ENCODE measurements at places on chromosomes 1 and 21.

DNA sequence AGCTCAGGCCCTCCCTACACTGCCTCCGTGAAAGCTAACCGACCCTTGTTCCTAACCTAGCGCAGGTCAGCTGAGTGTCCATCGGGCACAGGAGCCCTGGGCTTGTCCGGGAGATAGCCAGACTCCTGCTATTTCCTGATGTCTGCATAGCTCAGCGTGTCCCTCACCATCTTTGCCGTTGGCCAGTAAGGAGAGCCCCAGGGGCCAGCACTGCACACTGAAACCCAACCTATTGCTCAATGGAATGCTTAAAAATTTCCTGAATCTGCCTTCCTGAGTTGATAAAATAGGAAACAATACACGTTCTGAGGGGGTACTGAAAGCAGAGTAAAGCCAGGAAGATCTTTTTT lies 2.2 kb downstream of the RUNX1 start:
- DNase-seq: no peak

DNA sequence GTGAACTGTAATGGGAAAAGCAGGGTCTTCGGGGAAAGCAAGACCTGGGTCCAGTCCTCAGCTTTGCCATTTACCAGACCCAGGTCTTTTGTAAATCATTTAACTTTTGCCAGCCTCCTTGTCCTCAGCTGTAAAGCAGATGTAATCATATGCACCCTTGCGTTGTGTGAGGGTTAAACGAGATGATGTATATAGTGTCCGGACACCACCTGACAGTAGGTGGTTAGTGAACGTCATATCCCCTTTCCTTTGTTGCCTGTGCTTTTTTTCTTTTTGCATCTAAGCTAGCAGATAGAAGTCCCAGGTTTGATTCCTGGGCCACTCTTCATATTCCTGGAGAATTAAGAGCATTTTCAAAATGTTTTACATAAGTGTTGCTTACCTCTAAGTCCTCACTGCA lies 28.5 kb downstream of the IL12RB2 start:
- DNase-seq: no peak

- no peak for DNase-seq
Measured at GRCh38 chr1:245322673-245323072, 167.9 kb downstream of the KIF26B start.

DNA sequence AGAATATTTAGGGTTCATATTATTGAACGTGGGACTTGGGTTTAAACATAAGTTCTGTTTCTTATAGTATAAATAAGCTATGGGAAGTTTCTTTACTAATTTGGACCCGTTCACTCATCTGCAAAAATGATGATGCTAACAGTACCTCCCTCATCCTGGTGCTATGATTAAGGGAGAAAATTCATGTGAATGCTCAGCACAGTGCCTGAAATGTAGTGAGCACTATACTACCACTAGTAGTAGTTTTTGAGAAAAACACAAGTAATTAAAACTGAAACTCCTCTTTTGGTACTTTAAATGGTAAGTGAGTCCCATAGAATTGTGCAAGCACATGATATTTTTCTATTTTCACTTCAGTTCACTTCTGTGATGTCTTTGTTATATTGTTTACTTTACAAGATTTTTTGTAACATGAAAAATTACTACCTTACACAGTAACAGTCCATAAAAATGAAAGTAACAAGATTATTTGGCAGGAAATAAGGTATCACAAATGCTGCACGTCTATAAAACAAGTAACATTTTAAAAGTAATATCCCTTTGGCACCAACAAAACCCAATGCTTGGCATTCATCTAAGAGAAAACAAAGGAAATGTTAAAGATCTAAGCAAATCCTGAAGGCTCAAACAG lies 11.3 kb upstream of the PTPRC start:
- DNase-seq: no peak

DNA sequence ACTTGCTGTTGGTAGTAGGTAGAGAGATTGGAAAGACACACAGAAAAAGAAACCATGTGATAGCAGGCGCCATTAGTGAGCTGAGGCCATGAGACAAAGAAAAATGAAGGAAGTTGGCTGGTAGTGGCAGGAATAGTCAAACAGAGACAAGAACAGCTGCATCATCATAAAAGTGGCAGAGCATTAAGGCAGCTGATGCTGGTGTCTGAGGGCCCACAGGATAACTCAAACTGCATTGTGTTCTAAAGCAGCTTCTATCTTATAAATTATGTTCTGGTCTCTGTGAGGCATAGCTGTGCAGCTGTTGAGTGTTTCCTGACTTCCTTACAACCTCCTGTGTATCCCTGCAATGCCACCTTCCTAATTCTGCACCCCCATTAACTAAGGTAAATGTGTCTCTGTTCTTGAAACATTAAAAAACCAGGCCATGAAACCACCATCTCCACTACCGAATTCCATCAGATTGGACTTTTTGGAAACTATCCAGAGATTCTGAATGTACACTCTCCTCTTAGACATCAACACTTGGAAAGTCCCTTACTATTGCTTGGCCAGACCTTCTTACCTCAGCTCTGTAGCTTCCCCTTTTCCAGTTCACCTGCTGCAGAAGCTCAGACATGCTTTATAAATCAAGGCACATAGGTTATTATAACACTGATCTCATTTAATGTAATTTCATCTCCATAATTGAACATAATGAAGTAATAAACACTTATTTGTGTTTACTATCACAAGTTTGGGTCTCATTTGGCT lies 23.4 kb upstream of the ARHGAP29 start:
- no peak for DNase-seq

DNA sequence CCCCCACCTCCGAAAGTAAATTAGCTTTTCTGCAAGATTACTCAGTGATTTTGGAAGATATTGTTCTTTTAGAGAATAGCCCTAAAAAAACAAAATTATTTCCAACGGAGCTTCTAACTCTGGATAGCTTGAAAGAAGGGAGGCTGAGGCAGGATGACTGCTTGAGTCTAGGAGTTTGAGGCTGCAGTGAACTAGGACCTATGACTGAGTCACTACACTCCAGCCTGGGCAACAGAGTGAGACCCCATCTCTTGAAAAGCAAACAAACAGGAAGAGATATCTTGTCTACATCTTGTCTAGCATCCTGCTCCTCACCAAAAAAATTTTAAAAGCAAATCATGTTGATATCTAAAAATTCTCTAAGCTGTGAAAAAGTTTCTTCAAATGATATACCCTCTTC lies 42.2 kb upstream of the CPLANE2 start:
- no peak for DNase-seq

DNA sequence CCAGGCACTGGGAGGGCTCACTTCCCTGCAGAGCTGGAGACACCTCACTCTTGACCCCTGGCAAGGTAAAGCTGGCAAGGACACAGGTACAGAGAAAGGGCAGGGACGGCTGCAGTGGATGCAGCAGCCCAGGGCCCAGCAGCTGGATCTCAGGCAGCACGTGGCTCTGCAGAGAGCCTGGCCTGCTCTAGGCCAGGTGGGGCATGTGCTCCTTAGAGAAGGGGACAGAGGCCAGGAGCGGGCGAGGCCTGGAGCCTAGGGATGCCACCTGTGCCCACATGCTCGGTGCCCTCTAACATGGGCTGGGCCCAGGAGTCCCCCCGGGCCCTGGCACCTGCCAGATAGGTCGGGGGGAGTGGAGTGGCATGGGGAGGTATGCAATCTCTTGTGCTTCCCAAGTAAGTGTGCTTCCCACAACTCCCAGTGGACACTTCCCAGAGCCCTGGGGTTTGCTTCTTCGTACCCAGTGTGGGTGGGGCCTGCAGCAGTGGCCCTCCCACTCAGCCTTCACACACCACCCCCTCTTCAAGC lies 30.0 kb downstream of the WNT3A start:
- DNase-seq: no peak

DNA sequence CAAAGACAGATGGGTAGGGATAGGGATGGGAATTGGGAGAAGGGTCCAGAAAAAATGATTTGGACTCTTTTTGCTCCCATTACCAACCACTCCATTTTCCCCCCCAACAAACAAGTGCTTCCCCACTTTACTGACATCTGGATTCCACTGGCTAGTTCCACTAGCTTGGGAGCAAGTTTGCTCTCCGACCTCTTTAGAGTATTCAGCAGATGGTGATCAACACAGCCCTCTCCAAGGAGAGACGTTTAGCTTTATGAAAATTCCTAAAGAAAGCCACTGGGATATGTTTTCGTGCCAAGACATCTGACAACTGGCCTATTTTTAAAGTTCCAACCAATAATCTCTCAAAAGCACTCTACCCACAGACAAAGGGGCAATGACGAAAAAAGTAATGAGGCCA lies 50.3 kb downstream of the ITPKB start:
- no peak for DNase-seq

DNA sequence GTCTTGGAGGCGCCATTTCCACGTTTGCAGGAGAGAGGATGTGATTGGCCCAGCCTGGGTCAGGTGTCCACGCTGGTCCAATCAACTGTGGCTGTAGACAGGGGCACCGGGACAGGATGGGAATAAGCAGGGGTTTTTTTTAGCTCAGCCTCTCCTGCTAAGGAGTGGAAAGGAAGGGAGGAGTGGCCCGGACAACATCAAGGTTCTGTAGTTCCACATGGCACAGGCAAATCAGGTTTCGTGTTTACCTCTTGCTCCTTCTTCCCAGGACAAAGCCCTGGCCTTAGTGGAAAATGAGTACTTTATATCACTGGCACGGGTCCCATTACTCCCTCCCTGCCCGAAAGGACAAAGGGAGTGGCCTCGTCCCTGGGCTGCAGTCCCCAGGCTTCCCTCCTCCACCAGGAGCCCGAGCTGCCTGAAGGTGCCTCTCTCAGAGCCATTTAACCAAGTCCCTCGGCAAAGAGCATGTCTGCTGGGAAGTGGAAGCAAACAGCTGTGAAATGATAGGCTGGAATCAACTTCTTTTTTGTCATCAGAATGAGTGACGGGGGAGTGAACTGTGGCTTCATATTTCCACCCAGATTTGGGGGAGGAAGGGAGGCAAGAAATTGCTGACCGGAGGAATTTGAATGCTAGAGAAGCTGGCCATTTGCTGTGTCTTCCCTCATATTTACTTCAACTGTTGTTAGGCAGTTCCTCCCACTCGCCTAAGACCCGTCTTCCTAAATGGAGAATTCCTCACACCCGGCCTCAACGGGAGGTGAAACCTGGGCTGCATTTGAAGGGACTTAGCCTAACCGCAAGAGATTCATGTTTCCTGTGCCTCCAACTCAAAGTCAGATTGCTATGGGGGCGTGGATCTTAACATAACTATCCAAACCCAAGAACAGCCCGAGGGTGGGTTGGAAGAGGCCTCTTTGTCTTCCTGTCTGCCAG lies 84.9 kb upstream of the SLC44A3 start:
- DNase-seq: no peak

DNA sequence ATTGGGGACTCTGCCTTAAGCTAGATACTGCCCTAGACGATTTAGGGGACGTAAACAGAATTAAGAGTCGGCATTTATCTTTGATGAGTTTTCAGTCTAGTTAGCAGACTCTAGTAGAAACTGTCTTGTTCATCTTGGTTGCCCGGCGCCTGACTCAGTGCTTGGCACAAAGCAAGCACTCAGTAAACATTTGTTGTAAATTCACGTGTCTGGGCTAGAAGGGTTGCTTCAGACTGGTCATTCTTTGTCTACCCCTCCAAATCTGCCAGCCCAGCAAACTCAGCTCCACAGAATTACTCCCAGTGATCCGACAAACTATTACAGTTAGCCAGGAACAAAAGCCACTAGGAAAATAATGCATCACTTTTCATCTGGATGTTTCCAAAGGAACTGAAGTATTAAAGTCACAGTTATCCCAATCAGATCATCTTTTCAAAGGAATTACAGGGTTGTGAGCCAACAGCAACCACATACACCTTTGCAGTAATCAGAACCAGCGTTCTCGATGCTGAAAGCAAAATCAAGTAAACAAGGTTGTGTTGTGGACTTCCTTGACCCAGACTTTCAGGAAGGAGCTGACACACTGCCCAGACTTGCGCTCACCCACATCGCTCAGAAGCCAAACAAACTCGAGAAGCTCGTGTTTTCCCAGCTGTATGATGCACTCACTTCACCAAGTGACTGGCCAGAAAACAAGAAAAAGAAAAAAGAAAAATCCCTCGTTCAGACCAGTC lies 66.5 kb upstream of the GADD45A start:
- no peak for DNase-seq

DNA sequence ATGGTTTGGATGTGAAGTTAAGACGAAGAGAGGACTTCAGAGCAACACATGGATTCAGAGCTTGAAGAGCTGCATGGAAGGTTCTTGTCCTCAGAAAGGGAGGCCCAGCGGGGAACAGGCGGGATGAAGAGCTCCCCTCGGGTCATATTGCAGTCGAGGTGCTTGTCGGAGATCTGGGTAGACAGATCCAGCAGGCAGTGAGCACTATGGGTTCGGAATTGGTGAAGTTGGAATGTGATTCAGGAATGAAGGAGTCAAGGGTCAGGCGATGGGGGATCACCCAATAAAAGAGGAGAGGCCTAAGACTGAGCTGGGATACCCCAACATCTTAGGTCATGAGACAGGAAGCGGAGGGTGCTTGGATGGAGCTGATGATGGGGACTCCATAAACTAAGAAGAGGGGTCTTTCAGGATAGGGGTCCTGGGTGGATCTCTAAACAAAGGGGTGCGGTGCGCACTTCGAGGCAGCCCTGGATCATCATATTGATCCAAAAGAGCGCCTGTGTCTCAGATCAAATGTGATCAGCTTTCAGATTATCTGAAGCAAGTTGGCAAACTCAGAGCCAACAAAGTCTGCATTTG lies 176.3 kb upstream of the VAMP3 start:
- no peak for DNase-seq

DNA sequence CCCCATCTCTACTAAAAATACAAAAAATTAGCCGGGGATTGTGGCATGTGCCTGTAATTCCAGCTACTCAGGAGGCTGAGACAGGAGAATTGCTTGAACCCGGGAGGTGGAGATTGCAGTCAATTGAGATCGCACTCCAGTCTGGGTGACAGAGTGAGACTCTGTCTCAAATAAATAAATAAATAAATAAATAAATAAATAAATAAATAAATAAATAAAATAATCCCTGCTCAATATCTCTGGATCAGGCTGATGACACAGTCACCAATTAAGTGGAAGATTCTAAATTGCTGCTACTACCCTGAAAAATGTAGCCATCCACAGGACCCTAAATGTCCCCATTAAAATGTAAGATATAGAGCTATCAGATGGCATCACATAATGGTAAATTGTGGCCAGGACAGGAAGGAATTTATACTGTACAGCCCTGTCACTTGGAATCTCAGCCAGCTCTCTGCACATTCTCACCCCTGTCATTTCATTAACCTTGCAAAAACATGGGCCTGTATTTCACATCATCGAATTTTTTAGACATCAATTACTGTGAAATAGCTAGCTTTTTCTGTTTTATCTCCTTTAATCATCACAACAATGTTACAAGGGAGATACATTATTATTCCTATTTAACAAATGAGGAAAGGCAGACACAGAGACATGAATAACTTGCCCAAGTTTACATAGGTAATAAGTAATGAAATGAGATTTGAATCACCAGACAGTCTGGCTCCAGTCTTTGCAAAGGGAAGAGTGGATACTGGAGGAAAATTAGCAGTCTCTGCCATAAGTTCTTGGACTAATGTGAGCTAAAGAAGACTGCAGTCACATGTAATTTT lies 56.7 kb upstream of the NTPCR start:
- DNase-seq: no peak

DNA sequence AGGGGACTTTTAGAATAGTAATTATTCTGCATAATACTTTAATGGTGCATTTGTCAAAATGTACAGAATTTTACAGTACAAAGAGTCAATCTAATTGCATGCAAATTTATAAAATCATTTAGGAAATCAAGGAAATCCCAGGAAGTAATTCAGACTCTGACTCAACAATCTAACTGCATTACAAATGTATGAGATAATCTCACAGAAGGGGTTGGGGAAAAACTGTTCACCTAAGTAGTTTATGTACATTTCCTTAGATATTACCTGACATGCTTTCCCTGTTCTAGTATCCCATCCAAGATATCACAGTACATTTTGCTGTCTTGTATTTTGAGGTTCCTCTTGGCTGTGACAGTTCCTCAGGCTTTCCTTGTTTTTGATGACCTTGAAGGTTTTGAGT lies 4.7 kb downstream of the CRB1 start:
- DNase-seq: no peak

Data from effector memory CD8-positive, alpha-beta T cell (primary cell).